Kidney epithelial cell (primary cell): ENCODE measurements at places on chromosomes 6 and 20.

DNA sequence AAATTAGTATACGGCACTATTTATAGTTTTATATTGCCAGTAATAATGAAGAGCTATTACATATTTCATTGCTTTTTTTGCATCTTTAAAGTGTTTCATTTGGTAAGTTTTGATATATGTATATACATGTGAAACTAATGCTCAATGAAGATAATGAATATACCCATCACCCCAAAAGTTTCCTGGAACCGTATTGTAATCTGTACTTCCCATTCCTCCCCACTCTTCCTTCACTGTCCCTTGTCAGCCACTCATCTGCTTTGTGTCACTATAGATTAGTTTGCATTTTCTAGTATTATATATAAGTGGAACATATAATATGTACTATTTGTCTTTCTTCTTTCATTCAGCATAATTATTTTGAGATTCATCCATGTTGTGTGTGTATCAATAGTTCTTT is 10.3 kb upstream of the TBC1D32 start:
- DNase-seq = no peak

DNA sequence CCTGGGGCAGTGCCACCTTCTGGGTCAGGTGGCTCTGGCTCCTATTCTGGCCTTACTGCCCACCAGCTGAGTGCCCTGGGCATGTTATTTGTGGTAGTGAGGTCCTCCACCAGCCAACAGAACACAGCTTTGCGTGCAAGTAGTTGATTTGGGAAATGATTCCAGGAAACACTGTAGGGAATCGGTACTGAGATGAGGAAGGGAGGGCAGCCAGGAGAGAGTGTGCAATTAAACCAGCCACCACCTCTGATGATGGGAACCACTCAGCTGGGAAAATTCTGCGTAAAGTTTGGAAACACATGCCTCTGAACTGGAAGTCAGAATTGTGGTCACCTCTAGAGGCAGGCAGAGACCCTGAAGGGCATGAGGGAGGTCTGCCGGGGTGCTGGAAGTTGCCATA is 459 bp downstream of the LBP start:
- DNase-seq = no peak

DNA sequence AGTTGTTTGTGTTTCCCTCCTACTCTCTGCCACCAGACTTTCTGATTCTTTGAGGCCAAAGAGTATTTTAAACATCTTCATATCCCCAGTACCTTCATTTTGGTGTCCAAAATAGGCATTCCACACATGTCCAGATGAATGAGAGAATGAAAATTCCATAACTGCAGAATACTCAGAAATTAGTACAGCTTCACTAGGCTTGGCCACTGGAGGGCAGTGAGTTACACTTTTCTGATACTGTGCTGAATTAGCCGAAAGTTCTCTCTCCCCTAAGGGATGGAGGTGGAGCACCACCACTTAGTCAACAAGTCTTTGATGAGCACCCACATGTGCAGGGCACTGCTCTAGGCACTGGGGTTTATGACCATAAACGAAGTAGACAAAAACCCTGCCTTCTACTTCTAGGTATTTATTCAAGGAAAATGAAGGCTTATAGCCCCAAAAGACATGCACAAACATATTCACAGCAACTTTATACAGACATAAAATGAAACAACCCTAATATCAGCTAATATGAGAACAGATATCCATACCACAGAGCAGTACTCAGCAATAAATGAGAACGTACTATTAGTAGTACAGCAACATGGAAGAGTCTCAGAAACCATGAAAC is 46.1 kb upstream of the TMEM217 start:
- no peak for DNase-seq

DNA sequence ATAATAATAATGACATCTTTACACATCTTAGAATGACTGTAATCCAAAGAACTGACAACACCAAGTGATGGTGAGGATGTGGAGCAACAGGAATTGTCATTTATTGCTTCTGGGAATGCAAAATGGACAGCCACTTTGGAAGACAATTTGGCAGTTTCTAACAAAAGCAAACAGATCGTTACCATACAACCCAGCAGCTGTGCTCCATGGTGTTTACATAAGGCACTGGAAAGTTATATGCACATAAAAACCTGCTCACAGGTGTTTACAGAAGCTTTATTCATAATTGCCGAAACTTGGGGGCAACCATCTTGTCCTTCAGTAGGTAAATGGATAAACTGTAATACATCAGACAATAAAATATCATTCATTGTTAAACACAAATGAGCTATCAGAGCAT is 18.3 kb upstream of the ASF1A start:
- DNase-seq = no peak

- DNase-seq = no peak
Measured at GRCh38 chr6:111503660-111504059, 20.6 kb upstream of the REV3L start.

DNA sequence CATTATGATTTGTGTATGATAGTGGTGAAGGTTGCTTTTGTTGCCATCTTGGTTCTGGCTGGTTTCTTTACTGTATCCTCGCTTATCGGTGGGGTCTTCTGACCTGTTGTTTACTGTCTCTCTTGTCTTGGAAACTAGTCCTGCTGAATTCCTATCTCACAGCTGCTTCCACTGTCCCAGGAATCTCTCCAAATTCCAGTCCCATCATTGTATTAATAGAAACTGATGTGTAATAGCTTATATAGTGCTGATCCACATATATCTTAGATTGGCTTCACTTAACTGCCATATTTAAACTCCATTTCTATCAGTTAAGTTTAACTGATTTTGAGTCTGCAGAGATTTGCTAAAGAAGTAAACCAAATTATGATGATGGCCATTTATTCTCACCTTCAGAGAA is 5.9 kb downstream of the GTF2H5 start:
- DNase-seq = no peak

- DNase-seq = peak; percentile 85
Measured at GRCh38 chr20:2814587-2815051, at the start of gene C20orf141. C20orf141 (plus strand) TSS chr20:2814987; CDS start chr20:2815185, 198 bp downstream.

GRCh38 chr6:168105813-168106632 is 27.0 kb upstream of the FRMD1 start:
- no peak for DNase-seq

DNA sequence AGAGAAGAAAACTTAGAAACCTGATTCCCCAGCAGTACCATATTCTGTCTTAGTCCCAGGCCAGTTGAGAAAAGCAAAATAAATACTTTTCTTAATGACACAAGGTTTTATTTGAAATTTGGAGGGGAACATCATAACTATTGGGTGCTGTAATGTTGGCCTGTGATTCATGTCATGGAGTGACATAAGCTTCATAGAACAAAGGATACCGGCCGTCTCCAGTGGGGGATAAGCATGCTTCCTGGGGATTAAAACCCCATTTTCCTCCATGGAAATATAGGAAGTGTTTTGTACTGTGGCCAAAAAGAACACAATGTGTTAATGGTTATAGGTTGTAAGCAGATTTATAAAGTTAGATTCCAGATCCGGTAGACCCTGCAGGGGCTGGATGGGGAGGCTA is 18.0 kb downstream of the MTHFD1L start:
- DNase-seq = no peak

- no peak for DNase-seq
Measured at GRCh38 chr6:76441875-76442274, 369.4 kb upstream of the IMPG1 start.
